ENCODE measurements at places on chromosomes 5 and 9.

- no peak for DNase-seq
Observed at GRCh38 chr5:78511121-78511906, 137.3 kb downstream of the LHFPL2 start.

DNA sequence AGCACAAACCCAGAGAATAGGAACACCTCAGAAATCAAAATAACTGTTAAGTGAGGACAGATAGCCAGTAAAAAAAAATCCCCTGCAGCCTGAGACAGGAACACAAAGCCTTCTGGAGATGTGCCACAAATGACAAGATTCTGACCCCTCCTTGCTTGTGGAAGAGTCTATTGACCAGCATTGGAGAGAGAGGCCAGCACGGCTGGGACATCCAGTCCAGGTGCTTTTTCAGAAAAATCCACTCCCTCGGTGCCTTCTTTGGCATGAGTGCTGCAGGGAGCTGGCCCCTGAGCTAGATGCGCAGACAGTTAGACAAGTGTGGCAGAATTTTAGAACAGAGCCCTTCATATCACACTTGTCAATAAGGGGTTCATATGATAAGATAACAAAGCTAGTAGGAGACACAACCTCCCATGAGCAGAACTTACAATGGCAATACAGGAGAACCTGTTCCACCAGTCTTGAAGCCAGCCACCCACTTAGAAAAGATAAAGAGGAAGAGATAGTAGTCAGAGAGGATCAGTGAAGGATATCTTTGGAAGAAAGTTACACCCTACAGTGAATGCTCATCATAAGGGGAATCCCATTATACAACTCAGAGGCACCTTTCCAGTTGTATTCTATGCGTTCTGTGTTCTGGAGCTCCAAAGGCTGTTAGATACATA is 298.4 kb downstream of the TLE1 start:
- no peak for DNase-seq

DNA sequence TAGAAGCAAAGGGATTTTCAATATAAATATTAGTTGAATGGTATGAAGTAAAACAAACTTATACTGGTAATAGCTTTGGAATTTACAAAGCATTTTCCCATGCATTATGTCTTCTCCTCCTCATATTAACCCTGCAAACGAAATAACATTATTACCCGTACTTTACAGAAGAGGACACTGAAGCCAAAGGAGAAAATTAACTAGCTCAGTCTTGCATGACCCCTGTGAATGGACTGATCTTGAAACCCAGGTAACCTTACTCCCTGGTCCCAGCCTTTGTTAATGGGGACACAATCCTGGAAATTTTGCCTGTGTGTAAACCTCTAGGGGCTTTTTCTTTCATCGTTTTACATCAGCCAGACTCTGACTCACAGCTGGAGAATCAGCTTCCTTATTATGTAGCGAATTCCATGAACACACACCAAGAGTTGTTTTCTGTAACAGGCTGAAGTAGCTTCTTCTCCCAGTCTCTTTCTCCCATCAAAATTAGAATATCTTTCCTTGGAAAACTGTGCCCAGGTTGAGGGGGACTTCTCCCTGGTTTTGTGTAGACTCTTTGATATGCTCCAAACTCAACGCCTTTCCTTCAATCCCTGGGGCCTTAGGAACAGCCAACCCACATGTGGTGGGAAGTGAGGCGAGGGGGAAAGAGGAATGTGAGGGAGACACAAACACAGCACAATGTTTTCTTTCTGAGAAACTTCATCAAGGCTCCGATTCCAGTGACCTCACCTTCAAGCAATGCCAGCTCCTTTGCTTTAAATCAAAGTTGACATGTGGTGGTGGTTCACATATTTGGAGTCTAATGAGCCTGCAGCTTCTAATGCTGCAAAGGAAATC is 480.9 kb upstream of the PAPPA start:
- DNase-seq: peak; percentile 10

DNA sequence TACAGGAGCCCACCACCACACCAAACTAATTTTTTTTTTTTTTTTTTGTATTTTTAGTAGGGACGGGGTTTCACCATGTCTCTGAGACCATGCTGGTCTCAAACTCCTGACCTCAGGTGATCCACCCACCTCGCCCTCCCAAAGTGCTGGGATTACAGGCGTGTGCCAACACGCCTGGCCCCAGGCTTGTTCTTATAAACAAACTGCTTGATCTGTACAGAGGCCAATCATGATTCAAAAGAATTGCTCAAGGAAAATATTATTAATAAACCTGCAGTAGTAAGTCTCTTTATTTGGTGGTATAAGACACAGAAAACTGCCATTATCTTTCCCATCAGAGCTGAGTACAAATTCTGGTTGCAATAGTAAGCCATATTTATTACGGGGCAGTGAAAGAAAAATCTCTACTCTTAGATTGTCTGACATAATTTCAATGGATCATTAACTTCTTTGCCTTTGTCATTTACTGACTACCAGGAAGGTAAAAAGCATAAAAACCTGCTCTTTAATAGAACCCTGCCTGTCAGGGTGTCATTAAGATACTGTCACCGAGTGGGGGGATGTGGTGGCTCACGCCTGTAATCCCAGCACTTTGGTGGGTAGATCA is 33.3 kb downstream of the RASEF start:
- no peak for DNase-seq

DNA sequence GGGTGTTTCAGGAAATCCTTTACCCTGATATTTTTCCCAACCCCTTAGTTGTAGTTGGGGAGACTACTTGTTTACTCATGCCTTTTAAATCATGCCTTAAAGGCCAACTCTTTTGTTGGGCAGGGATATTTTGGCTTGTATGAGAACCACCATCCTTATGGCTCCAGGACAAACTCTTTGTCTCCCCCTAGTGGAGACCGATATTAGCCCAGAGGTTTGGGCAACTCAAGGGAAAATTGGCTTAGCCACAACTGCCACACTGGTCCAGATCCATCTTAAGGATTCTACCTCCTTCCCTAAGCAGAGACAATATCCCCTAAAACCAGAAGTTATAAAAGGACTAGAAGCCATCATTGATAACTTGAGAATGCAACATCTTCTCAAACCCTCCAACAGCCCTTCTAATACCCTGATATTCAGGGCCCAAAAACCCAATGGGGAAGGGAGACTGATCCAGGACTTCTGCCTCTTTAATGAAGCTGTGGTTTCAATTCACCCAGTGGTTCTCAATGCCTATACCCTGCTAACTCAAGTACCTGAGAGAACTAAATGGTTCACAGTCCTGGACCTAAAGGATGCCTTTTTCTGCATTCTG is 100.9 kb upstream of the HCN1 start:
- DNase-seq: peak; percentile 60

DNA sequence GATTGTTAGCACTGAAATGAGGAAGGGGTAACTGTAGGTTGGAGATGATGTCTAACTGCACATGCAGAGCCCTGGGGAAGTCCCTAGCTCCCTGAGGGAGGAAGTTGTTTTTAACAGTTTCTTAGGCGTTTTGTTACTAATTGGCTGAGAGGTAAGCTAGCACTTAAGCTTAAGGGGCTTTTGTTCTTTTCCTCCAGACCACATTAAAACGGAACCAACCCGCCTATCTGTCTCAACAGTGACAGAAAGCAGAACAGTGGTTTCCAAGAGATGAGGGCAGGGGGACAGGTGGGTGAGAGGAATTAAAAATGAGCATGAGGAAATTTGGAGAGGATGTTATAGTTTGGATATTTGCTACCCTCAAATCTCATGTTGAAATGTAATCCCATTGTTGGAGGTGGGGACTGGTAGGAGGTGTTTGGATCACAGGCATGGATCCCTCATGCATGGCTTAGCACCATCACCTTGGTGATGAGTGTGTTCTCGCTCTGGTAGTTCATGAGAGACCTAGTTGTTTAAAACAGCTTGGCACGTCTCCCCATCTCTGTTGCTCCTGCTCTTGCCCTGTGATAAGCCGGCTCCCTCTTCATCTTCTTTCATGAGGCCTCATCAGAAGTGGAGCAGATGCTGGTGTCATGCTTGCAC is 38.9 kb downstream of the LYRM7 start:
- DNase-seq: peak; percentile 15

DNA sequence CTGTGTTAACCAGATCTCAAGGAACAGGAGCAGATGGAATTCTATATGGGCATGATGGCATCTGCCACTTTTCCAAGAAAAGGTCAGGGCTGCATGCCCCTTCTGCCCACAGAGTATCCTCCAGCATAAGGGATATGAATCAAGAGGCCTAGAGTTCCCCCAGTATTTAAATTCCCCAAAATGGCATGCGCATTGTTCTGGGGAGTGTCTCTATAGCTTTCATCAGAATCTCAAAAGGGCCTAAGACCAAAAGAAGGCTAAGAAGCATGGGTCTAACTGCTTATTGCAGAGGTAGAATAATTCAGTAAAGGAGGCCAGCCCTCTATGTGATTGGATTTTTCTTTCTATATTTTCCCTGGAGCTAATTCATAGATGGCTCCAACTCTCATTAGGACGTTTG is 114.2 kb upstream of the SPIN1 start:
- DNase-seq: no peak

DNA sequence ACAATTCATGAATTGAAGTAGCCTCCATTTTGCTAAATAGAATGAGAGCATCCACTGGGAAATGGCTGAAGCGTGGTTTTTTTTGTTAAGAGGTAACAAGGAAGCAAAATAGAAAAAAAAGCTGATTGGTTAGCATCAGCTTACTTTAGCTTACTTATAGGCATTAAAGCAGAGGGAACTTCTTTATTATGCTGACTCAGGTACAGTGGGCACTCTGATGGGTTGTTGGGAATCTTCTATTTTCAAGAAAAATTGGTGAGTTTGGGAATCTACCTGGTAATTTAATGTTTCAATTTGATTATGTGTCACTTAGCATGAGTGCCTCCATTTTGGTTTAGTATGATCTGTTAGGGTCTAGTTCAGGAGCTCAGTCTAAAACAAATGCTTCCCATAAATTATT is 289.6 kb downstream of the ANXA1 start:
- no peak for DNase-seq

DNA sequence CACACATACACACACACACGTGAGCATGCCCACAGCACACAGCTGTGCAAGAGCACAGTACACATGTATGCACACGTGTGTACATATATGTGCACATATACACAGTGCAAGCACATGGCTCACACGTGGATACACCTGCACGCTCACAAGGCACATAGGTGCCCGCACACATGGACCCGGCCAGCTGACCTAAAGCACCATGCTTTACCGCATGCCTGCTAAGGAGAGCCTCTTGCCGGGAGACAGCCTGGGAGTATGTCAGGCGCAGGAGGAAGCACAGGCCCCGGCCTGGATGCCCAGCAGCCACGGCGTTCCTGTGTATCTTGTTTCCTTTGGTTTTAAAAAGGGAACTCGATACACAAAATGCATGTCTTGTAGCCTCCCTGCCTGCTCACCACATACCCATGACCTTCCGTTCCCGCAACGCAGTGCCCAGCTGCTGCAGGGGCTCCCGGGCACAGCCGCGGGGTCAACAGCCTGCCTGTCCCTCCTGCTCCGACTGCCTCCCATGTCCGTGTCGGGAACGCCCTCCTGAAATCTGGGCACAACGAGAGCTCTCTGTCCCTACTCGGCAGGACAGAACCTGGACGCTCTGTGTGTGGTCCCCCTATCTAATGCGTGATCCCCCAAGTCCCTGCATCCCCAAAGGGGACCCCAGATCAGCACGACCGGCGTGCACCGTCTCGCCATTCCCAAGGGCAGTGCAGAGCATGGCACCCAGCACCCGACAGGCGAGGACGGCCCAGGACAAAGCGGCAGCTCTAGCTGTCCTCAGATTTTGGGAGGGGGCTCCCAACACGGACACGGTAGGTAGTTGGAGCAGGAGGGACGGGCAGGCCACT is 3.6 kb downstream of the SLC12A7 start:
- no peak for DNase-seq

Data from GM23338 (cell line).